SK-N-SH (cell line): ENCODE measurements at places on chromosomes 2 and 18.

DNA sequence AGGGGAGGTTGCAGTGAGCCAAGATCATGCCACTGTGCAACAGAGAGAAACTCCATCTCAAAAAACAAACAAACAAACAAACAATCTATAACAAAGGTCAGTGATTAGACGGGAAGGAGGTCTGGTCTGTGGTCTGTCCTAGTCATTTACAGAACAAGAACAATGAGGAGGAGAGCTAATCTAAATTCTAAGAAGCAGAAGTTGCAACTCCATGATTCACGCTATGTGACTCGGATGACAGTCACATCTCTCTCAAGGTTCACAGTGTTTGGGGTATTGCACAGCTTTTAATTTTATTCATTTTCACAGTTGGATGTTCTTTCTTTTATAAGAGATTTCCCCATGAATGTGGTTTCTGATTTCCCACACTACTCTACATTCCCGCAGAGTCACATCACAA is 218.7 kb upstream of the PIEZO2 start:
- no peaks in the 10 kb centered on the region for H3K36me3 ChIP-seq
- H3K4me3 ChIP-seq, result no peak overlapping the region
- no peak for DNase-seq
- H3K4me1 ChIP-seq, result no peaks in the 10 kb centered on the region
- H3K27me3 ChIP-seq, result no peaks in the 10 kb centered on the region

DNA sequence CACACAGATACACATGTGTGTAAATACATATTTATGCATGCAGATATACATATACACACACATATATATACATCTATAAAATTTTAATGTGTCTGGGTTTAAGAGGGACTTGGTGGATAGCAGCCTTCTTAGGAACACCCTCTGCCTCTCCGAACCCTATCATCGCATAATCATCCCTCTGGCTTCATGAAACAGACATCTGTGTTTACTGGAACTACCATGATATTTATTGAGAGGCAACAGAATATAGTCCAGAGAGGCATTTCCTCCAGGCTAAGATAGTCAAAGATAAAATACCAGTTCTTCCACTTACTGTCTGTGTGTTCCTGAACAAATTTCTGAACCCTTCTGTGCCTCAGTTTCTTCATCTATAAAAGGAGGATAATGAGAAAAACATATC is 239.0 kb upstream of the FANCL start:
- peak; percentile 4 for DNase-seq
- H3K27me3 ChIP-seq, result no peaks in the 10 kb centered on the region
- no peak overlapping the region for H3K27ac ChIP-seq
- H3K36me3 ChIP-seq, result no peaks in the 10 kb centered on the region

- no peak overlapping the region for H3K4me3 ChIP-seq
- no peaks in the 10 kb centered on the region for H3K36me3 ChIP-seq
- H3K27ac ChIP-seq, result peak overlapping the region; percentile 16; the same call in 1 of the 2 replicates
Observed at GRCh38 chr2:174840436-174840835, 76.2 kb upstream of the CHRNA1 start.

DNA sequence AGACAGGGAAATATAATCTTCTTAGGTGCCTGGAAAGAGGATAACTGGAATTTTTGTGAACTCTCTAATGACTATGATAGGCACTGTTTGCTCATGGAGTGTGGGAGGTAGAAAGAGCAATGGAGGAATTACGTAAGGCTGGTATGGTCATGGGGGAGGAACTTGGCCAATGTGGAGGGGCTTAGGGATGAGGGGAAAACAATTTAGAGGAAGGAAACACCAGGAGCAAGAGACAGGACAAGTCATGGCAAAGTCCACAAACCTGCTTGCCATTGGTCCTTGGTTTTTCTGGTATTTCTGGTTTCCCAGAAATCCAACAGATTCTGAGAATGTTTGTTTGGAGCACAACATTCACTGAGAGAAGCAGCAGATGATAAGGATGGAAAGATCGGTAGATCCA is 274.2 kb downstream of the DYSF start:
- H3K27me3 ChIP-seq, result no peaks in the 10 kb centered on the region
- no peak overlapping the region for H3K27ac ChIP-seq
- H3K4me1 ChIP-seq, result no peaks in the 10 kb centered on the region
- H3K36me3 ChIP-seq, result no peaks in the 10 kb centered on the region
- no peak overlapping the region for H3K4me3 ChIP-seq
- no peak for DNase-seq

DNA sequence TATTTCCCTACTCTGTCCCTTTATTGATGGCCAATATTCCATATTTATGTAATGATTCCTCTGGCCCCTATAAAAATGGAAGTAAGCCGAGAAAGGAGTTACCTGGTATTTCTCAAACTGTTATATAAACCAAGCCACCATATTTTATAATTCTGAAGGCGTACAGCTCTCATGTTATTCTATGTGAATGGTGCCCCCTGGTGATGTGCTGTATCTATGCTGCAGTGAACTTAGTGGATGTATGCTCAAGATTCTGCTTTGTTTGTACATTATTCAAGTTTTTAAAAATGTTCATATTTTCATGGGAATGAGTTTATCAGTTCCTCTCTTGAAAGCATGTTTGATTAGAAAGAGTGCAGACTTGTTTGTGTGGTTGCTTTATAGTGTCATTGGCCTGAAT is 194.5 kb upstream of the LRRTM1 start:
- no peaks in the 10 kb centered on the region for H3K36me3 ChIP-seq
- no peaks in the 10 kb centered on the region for H3K27me3 ChIP-seq
- H3K27ac ChIP-seq, result no peak overlapping the region
- peaks cover 11% of the 10 kb centered on the region for H3K4me1 ChIP-seq

DNA sequence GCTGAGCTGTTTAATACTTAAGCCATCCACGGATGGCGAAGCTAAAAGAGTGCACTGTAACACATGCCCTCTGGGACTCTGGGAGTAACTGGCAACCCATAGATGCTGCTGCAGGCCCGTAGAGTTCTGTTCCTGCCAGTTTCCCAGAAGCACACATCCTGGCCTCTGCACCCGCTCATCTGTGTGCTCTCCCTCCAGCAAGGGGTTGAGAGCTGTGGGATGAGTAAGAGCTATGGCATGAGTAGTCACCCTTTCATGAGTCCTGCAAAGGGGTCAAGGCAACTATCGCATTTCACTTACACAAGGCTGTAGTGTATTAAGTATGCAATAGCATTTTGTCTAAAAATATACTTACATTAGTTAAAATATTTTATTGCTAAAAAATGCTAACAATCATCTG is 1341.8 kb upstream of the NXPH2 start:
- no peaks in the 10 kb centered on the region for H3K27me3 ChIP-seq
- H3K36me3 ChIP-seq, result no peaks in the 10 kb centered on the region
- no peak for DNase-seq
- no peaks in the 10 kb centered on the region for H3K4me1 ChIP-seq

DNA sequence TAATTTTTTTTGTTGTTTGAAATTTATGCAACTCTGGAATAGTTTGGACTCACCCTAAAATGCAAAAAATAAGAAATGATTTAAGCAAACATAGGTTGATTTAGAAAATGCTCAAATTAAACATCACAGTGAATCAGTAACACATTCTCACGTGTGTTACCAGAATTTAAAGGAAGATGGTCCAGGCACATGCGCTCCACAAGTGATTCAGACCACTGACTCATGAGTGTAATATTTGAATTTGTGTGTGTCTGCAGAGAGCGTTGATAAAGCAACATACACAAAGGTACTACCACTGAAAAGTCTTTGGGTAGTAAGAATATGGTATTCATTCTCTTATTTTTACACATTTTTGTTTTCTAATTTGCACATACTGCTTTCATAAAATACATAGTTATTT is 7.9 kb downstream of the SS18 start:
- DNase-seq, result no peak
- no peaks in the 10 kb centered on the region for H3K27me3 ChIP-seq
- H3K36me3 ChIP-seq, result peaks cover 68% of the 10 kb centered on the region
- H3K27ac ChIP-seq, result no peak overlapping the region
- H3K4me1 ChIP-seq, result no peaks in the 10 kb centered on the region; the same call in 1 of the 2 replicates
- H3K4me3 ChIP-seq, result no peak overlapping the region

GRCh38 chr2:26737221-26737620 is 26.9 kb upstream of the SLC35F6 start:
- H3K27me3 ChIP-seq, result no peaks in the 10 kb centered on the region
- DNase-seq, result peak; percentile 64
- H3K4me1 ChIP-seq, result no peaks in the 10 kb centered on the region

- DNase-seq, result no peak
- no peaks in the 10 kb centered on the region; the same call in none of the 2 replicates for H3K4me1 ChIP-seq
- H3K27me3 ChIP-seq, result no peaks in the 10 kb centered on the region
- no peak overlapping the region for H3K4me3 ChIP-seq
Observed at GRCh38 chr2:43402002-43402401, 175.6 kb upstream of the ZFP36L2 start.

DNA sequence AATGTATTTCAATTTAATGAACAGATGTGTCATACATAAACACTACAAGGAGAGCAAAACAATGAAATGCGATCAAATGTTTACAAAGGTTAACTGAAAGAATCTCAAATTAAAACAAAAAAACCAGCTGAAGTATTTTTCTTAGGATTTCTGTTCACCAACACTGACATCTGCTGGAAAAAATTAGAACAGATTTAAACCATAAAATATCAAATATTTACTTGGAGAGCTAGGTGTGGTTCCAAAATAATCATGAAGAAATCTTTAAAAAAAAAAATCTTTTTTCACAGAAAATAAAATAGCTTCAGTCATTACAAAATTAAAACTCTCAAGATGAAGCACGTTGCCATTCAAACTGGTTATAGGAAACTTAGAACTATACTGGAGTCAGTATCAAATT is 13.8 kb downstream of the MMADHC start:
- H3K4me3 ChIP-seq, result no peak overlapping the region
- peaks cover 86% of the 10 kb centered on the region for H3K36me3 ChIP-seq
- DNase-seq, result no peak
- H3K27me3 ChIP-seq, result no peaks in the 10 kb centered on the region
- no peak overlapping the region for H3K27ac ChIP-seq

- no peak overlapping the region for H3K4me3 ChIP-seq
- H3K27ac ChIP-seq, result no peak overlapping the region; the same call in 1 of the 2 replicates
- H3K4me1 ChIP-seq, result peaks cover 8% of the 10 kb centered on the region; the same call in 1 of the 2 replicates
- H3K36me3 ChIP-seq, result no peaks in the 10 kb centered on the region
- DNase-seq, result no peak
Observed at GRCh38 chr2:10347562-10347948, 44.9 kb downstream of the HPCAL1 start.

GRCh38 chr2:105187531-105187930 is 54.0 kb upstream of the GPR45 start:
- no peaks in the 10 kb centered on the region for H3K4me1 ChIP-seq
- no peak overlapping the region for H3K27ac ChIP-seq
- DNase-seq, result no peak
- H3K36me3 ChIP-seq, result no peaks in the 10 kb centered on the region
- no peaks in the 10 kb centered on the region for H3K27me3 ChIP-seq
- H3K4me3 ChIP-seq, result no peak overlapping the region

- no peaks in the 10 kb centered on the region for H3K4me1 ChIP-seq
- no peak overlapping the region for H3K4me3 ChIP-seq
- no peaks in the 10 kb centered on the region for H3K36me3 ChIP-seq
- DNase-seq, result no peak
- peaks cover 16% of the 10 kb centered on the region; the same call in 1 of the 2 replicates for H3K27me3 ChIP-seq
Observed at GRCh38 chr2:70656421-70657010, 102.9 kb upstream of the TGFA start.

- no peaks in the 10 kb centered on the region for H3K36me3 ChIP-seq
- no peak overlapping the region for H3K4me3 ChIP-seq
- no peaks in the 10 kb centered on the region for H3K27me3 ChIP-seq
- no peak for DNase-seq
- H3K4me1 ChIP-seq, result peaks cover 24% of the 10 kb centered on the region
- H3K27ac ChIP-seq, result no peak overlapping the region
Observed at GRCh38 chr18:23995180-23995579, 19.4 kb upstream of the TTC39C start.

GRCh38 chr2:179247318-179248023 is 17.2 kb downstream of the SESTD1 start:
- DNase-seq, result no peak
- no peak overlapping the region for H3K27ac ChIP-seq
- no peak overlapping the region for H3K4me3 ChIP-seq

DNA sequence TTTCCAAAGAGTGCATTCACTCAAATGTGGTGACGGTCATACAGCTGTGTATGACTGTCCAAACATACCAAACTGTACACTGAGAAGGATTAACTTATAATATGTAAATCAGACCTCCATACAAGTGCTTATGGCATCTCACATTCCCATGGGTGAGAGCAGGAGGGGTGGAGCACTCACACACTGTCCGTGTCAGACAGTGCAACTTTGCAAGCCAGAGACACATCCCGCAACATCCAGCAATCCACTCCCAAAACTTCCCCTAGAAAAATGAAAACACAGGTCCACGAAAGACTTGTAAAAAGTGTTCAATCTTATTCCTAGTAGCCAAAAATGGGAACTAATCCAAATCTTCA is 36.4 kb downstream of the FAM168B start:
- 0 out of 2 replicates have a peak overlapping the region, but pooled peaks have one; percentile 61 for H3K27ac ChIP-seq
- no peaks in the 10 kb centered on the region for H3K27me3 ChIP-seq
- H3K4me3 ChIP-seq, result no peak overlapping the region
- peaks cover 46% of the 10 kb centered on the region for H3K36me3 ChIP-seq
- H3K4me1 ChIP-seq, result peaks cover 11% of the 10 kb centered on the region; the same call in 1 of the 2 replicates

GRCh38 chr2:213166109-213166508 is 14.7 kb upstream of the IKZF2 start:
- no peaks in the 10 kb centered on the region for H3K27me3 ChIP-seq
- H3K36me3 ChIP-seq, result no peaks in the 10 kb centered on the region
- H3K27ac ChIP-seq, result no peak overlapping the region

DNA sequence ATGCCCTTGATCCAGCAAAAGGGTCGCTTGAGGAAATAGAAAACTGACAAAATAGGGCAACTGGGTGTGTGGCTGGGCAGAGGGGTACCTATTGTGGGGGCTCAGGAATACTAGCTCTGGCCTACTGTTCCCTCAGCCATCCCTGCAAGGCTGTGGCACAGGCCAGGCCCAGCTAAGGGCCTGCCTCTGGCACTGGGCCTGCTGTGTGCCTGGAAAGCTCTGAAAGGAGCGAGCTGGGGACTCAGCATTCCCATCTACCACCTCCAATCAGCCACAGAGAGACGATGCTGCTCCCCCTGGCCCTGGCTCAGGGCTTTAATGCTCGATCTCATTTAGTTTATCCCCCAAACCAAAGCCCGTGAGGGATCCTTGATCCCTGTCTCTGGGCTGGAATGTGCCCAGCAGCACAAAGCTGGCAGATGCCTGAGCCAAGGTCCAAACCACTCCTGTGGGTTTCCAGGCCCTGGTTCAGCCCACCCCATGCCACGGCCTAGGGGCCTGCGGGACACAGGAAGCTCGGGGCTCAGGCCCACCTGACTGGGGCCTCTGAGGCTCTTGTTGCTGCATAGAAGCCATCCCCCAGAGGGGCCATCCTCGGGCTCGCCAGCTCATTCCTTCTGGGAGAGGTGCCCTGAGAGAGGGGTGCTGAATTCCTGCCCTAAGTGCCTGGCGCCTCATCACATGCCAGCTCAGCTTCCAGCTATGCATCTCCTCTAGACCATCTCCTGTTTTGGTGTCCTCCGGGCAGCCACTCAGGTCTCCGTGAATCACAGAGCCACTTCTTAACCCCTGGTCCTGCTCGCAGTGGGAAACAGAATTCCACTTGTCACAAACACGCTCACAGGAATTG is 43.0 kb upstream of the KCNF1 start:
- no peak overlapping the region for H3K4me3 ChIP-seq
- H3K27ac ChIP-seq, result peak overlapping the region; percentile 92
- peak; percentile 75 for DNase-seq
- no peaks in the 10 kb centered on the region for H3K27me3 ChIP-seq

GRCh38 chr2:27884601-27885000 is 5.6 kb downstream of the RBKS start:
- no peak for DNase-seq
- peaks cover 20% of the 10 kb centered on the region; the same call in 1 of the 2 replicates for H3K4me1 ChIP-seq
- peak overlapping the region; percentile 54 for H3K27ac ChIP-seq

- no peak overlapping the region for H3K27ac ChIP-seq
- DNase-seq, result no peak
- peaks cover 3% of the 10 kb centered on the region; the same call in 1 of the 2 replicates for H3K4me1 ChIP-seq
- H3K27me3 ChIP-seq, result no peaks in the 10 kb centered on the region
- peaks cover 53% of the 10 kb centered on the region for H3K36me3 ChIP-seq
Observed at GRCh38 chr2:73253901-73254300, 19.8 kb downstream of the CCT7 start.
